GM12891 (cell line): ENCODE measurements at places on chromosomes 1 and 21.

DNA sequence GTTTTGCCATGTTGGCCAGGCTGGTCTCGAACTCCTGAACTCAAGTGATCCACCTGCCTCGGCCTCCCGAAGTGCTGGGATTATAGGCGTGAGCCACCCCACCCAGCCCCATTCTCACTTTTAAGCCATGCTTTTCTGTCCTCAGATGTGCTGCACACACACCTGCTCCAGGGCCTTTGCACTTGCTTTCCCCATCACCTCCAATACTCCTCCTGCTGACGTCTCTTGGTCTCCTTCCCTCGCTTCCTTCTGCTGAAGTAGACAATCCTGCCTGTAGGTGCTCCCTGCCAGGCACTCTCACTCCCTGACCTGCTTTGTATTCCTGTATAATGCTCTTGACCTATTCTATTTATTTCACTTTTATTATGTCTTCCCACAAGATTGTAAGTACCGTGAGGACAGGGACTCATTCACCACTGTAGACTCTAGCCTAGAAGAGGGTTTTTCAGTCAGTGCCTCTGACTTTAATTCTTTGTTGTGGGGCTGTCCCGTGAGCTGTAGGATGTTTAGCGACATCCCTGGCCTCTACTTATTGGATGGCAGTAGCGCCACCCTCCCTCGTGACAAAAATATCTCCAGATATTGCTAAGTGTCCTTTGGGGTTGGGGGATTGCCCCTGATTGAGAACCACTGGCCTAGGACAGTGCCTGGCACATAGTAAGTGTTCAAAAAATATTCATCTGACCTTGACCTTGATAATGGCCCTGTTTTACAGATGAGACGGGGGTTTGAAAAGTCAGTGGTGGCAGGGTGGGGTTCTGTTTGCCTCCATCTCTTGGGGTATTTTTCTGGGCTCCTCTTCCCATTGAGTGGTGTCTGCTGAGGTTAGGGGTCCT lies 4.6 kb downstream of the TNFRSF1B start:
- DNase-seq: no peak

DNA sequence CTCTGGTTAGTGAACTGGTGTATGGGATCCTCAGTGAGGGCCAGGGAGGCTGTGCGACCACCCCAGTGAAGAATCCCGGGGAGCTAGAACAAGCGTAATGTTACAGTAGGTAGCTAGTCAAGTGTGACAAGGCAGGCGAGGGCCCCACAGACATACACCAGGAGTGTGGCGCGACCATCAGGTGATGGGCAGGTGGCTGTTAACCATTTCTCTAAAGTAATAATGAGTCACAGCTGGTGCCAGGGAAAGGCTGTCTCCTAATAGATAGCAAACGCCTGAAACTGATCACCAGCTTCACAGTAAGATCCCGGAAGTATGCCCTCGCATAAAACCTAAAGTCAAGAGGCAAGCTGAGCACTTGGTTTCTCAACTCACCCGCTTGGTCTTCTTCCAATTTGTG lies 40.5 kb upstream of the TARBP1 start:
- no peak for DNase-seq

DNA sequence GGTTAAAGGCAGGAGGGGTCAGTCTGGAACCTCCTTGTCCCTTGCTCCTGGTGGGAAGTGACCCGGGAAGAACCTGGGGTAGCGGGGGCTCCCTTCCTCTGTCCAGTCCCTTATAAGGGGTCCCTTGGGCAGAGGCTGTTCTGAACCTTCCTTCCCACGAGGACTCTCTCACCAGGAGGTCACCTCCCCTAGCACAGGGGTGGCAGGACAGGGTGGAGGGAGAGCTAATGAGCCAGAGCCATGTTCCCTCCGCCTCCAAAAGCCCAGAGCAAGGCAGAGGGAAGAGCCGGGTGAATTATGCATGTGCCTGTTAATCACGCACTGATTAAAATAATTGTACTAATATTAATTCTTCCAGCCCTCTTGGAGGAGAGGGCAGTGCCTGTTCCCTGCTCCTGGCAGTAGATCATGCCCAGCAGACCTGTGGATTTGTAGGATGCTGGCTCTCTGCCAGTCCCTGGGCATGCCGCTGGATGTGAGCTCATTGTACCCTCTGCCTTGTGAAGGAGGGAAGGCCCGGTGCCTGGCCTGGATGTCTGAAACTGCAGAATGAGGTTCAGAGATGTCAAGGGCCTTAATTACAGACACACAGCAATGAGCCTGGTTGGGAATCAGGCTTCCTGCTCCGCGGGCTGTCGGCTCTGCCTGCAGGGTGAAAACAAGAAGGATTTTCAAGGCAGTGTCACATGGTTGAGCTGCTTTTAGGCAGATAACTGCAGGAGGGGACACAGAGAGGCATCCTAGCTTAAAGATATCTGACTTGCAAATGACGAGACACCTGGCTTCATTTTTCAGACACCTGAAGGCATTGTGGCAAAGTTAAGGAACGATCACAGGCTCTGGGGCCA lies 68.2 kb downstream of the IGSF21 start:
- DNase-seq: no peak

- no peak for DNase-seq
These were observed 2.3 kb upstream of the PMVK start for GRCh38 chr1:154938604-154939399.

DNA sequence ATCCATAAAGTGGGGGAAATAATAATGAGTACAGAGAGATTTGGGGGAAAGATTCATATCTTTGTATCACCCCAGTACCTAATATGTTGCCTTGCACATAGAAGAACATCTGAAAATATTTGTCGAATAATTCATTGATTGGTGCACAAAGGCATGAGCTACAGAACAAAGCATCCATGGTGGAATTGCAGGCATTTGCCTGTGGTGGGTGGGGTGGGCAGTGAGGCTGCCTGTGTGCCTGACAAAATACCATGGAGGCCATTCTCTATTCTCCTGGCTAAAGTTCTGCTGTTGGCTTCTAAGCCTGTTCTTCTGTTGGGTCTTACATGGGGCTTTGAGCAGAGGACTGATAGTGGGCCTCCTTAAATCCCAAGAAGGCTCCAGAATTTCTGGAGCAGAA lies 10.0 kb upstream of the KCNA10 start:
- no peak for DNase-seq

GRCh38 chr21:46604329-46604974 lies 430 bp downstream of the S100B start:
- DNase-seq: no peak

DNA sequence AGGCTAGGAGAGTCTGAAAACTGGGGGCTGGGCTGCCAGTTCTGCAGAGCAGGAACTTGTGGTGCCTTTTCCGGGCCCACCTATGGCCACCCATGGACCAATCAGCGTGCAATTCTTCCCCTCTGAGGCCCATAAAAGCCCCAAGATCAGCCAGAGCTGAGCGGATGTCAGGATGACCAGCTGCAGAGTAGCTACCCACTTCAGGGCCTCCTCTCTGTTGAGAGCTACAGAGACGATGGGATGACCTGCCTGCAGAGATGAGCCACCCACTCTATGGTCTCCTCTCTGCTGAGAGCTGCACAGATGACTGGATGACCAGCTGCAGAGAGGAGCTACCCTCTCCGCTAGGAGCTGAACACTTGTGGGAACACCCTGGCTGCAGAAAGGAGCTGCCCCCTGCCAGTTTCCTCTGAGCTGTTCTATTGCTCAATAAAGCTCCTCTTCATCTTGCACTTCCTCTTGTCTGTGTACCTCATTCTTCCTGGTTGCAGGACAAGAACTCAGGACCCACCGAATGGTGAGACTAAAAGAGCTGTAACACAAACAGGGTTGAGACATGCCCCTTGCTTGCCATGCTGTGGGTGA lies 12.8 kb upstream of the AADACL4 start:
- DNase-seq: no peak
